Activated T-helper 2 cell treated with anti-CD3 and anti-CD28 coated beads, Interferon-gamma antibody, Interleukin-2, Interleukin-4, amounts not matched to agents 10 μg/mL and 5 μg/mL and 100 μg/mL, durations not matched to agents 14 hours and 24 hours and 36 hours (primary cell): ENCODE measurements at places on chromosomes 3 and 15.
A peak's percentile ranks its signal among the peaks of the same experiment; 100 is the strongest.

- DNase-seq = no peak
Observed at GRCh38 chr3:150216041-150216811, 191.9 kb upstream of the TSC22D2 start.

GRCh38 chr3:125990253-125990970 lies 21.4 kb downstream of the ROPN1B start:
- peak; percentile 64 for DNase-seq

DNA sequence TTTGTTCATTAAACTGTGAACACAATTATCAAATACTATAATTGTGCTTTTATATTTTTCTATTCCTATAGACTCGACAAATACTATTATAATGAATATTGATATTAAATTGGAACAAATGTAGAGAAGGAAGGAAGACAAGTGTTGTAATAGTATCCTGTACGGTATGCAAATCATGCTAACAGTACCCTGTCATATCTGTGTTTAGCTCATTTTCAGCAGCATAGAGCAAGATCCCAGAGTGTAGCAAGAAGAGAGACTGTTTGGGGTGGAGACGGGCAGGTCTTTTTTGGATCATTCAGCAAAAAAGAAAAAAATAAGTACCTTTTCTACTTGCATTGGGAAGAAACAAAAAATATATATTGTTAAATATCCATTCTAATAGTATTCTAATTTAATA lies 224.1 kb downstream of the TPRG1 start:
- DNase-seq = no peak

DNA sequence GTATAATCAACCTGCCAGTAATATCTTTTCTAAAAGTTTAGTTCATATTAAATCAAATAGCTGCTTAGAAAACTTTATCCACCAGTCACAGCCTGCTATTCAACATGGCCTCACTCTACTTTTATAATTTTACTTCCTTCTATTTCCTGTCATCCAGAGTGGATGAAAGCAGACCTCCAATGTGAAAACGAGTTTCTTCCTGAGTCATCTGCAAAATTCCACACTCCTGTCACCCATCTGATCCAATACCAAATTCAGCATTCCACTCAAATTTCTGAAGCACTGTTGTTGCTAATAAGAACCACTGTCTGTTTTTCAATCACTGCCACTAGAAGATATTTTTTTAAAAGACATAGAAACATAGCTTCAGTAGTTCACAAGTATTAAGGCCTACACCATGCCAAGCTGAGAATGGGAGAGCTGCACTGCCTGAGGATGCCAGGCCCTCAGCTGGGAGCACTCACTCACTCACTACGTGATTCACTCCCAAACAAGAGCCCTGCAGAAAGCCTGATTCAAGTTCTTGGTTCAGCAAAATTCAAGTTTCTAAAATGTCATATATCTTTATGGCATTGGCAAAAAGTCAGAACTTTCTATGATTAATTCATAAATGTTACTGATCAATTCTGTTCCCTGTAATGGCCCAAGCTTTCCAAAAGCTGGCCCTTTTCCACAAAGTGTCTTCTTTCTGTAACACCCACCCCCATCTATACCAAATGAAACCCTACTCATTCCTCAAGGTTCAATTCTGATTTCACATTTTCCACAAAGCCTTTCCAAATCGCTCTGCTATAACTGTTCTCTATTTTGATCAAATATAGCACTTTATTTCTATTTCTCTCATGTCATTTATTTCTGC lies 82.9 kb downstream of the FSIP1 start:
- DNase-seq = no peak

DNA sequence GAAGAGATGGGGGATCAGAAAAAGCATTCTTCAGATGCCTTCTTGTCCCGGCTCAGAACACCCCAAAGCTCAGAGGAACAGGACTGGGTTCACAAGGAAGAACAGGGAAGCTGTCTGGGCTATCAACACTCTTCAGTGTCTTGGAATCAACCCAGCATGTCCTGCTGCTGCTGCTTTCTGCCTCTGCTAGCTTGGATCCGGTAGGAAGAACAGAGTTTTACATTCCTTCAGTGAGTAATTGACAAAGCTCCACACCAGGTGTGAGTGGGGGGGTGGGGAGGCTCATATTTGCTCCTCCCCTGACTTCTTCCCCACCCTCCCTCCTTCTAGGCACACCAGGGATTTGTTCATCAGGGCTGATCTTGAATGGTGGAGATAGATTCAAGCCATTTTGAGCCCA lies 13.1 kb upstream of the ETV5 start:
- DNase-seq = no peak

DNA sequence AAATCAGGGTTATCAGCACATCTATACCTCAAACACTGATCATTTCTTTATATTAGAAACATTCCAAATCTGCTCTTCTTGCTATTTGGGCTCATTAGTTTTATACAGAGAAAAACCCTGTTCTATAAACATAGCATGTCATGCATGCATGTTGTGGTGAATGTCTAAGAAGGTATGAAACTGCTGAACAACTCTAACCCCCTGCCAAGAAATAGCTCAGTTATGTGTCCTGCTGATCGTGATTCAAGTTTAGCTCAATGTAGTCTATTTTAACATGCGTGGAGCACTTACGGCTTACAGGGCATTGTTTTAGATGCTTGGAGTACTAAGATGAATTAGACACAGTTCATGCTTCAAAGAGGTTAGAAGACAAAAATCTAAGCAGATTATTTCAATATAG lies 35.8 kb downstream of the MYH15 start:
- no peak for DNase-seq

- DNase-seq = no peak
Observed at GRCh38 chr3:165753560-165753959, 83.7 kb downstream of the BCHE start.

- no peak for DNase-seq
Observed at GRCh38 chr3:161848376-161848775, 351.8 kb downstream of the OTOL1 start.

DNA sequence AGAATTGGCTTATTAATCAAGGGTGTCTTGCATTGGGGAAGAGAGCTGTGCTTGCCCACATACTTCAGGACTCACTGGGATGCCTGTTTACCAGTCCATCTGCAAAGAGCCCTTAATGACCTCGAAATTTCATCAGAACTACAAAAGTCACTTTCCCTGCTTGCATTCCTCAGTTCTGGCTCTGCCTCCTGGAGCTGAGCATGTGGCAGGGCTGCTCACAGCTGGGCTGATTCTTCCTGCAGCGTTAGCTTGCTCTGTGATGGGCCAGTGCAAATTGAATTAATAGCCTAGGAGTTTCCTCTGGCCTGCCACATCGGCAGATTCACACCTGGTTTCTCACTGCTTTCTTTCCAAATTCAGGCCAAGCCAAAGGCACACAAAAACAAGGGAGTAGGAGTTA lies 108.9 kb downstream of the DUT start:
- no peak for DNase-seq

DNA sequence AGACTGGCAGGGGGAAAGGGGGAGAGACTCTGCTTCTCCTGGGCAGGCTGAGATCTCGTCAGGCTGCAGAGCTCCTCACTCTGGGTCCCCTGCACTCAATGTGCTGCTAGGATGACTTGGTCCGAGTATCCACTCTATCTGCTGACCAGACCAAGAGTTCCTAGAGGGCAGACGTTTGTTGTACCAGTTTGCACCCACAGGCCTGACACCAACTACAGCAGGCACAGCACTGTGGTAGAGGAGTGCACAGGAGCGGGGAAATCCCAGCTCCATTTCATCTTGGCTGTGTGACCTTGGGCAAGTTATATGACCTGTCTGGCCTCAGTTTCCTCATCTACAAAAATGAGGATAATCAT lies 29.0 kb downstream of the CCDC12 start:
- DNase-seq = no peak

GRCh38 chr15:51108933-51109550 lies 14.3 kb upstream of the TNFAIP8L3 start:
- DNase-seq = no peak

GRCh38 chr15:26928051-26928450 lies 42.9 kb upstream of the GABRG3 start:
- no peak for DNase-seq

DNA sequence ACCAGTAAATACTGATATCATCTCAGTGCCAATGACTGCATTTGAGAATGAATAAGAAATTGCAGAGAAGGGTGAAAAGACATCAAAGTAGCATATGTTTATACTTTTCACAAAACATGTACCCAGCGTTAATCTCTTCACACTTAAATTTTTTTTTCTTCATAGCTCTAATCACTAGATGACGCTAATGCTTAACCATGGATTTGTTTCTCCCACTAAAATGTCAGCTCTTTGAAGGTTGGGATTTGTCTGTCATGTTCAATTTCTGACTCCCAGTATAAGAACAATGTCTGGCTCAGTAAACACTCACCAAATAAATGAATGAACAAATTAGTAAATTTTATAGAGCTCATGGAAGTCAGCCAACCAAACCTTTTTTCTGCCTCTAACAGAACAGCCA lies 78.3 kb upstream of the LMCD1 start:
- no peak for DNase-seq

DNA sequence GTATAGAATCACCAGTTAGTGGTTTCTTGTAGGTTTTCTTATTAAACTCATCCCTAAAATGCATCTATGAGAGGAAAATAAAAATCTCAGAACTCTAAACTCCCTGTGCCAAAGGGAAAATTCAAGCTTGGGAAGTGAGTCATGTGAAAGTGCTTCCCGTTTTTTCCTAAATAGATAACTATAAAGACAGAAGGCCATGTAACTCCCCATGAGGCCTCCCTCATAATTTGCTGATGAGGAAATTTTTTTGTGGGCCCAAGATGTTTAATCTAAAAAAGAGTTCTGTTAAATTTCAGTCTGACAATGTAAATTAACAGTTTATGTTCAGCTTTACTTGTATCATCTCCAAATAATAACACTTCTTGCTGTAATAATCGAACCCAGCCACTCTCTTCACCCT lies 1273.9 kb downstream of the OTOL1 start:
- no peak for DNase-seq

- DNase-seq = no peak
Observed at GRCh38 chr3:148459931-148460513, 237.7 kb upstream of the AGTR1 start.

DNA sequence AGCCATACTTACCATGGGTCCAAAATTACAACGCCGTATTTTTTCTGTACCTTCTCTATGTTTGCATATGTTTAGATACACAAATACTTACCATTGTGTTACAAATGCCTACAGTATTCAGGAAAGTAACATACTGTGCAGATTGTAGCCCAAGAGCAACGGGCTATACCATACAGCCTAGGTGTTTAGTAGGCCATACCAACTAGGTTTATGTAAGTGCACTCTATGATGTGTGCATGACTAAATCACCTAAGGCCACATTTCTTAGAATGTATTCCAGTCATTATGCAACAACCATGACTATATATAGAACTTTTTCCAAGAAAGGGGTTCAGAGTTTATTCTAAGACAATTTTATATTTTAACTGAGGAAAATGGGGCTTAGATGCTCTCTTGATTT lies 411.7 kb downstream of the MAGI1 start:
- no peak for DNase-seq

DNA sequence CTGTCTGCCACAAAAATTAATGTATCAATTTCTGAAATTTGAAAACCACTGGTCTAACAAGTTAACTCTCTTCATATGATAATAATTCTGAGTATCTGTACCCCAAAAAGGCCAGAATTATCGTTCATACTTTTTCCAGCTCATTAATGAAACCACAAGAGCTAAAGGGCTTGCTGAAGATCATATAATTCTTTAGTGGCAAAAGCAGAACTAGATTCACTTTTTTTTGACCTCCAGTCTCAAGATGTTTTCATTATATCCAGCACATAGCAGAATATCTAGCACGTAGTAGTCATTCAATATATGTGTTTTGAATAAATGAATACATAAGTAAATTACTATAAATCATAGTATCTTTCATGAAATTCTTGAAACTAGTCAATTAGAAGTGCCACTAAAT lies 246.7 kb upstream of the KCNH8 start:
- DNase-seq = no peak

DNA sequence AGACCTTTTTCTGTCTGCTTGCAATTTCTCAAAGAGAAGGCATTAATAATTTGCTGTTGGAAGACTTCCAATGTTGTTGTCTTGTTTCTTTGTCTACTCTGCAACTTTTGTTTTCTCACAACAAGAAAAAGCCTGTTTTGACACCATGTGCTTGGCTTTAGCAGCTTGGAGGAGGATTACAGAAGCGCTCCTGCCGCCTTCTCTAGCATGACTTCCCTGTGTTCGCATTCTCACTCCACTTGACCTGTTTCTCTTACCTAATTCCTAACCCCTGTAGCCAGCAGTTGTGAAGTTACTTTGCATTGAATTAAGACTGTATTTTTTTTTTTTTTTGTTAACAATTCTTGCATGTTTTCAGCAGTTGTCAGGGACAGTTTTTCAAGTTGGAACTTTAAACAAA lies 235.3 kb upstream of the GOLIM4 start:
- DNase-seq = no peak

DNA sequence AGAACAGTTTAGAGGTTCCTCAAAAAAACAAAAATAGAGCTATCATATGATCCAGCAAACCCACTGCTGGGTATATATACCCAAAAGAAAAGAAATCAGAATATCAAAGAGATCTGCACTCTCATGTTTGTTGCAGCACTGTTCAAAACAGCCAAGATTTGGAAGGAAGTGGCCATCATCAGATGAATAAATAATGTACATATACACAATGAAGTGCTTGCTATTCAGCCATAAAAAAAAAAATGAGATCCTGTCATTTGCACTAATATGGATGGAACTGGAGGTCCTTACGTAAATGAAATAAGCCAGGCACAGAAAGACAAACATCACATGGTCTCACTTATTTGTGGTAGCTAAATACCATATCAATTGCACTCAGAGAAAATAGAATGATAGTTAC lies 58.4 kb downstream of the SCAPER start:
- DNase-seq = no peak

DNA sequence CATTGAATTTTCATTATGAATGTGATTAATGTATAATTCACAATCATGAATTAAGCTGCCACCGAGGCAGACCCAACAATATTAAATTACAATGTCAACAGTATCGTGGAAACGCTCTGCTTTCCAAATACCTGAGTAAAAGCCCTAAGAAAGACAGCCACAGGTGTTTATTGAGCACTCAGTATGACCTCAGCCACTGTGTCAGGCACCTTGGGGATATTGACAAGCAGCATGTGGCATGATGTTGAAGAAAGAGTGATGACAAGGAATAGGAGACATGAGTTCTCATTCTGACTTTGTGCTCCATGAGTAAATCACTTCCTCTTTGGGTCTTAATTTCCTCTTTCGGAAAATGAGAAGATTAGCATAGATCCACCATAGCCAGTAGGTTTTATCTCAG lies 12.8 kb downstream of the C2CD4A start:
- no peak for DNase-seq

DNA sequence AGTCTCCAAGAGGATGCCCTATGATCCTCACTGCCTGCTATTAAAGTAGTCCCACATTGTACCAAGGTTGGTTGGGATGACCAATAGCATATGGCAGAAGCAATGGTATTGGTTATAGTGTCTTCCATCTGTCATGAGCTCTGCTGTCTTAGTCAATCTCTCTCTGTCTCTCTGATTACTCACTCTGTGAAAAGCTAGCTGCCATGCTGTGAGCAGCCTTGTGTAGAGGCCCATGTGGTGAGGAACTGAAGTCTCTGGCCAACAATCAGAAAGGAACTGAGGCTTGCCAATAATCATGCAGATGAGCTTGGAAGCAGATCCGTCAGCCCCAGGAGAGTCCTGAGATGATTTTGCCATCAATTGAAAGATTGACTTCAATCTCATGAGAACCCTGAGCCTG lies 60.3 kb upstream of the CFAP161 start:
- DNase-seq = no peak
